Kidney glomerular epithelial cell (primary cell): ENCODE measurements at places on chromosomes 11 and 22.

DNA sequence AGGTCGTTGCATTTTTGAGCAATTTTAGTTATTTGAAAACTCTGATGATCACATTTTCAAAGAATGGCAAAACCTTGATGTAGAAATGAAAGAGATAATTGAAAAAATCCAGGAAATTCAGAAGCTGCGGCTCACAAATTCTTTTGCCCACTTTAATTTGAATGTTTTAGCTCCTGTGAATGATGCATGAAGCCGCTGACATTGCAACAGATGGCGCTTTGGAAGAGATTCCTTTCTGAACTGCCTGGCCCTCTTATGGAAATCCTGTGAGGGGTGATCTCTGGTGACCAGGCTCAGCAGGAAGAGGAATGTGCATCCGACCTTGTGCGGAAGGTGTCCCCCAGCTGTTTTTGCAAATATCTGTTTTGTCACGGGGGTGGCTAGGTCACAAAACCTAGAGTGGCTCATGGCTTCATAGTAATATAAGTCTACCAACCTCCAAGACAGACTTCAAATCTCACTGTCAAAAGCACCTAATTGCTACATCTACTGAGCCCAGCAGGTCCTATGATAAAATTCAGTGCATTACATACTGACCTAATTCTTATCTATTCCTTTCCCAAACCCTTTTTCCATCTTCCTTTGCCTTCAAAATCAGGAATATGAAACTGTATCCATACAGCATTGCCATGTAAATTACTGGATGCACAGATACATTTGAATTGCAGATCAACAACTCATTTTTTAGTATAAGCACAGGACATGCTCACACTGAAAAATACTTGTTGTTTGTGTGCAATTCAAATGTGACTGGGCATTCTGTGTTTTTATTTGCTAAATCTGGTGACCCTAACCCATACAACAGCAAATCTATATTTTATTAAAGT is 412.7 kb downstream of the ETS1 start:
- DNase-seq: no peak

GRCh38 chr22:39013942-39014722 is at the start of gene APOBEC3C:
Gene APOBEC3C, plus strand, starts transcription at chr22:39014257. Its CDS starts 106 bp downstream, at chr22:39014363.
- peak; percentile 85 for DNase-seq

DNA sequence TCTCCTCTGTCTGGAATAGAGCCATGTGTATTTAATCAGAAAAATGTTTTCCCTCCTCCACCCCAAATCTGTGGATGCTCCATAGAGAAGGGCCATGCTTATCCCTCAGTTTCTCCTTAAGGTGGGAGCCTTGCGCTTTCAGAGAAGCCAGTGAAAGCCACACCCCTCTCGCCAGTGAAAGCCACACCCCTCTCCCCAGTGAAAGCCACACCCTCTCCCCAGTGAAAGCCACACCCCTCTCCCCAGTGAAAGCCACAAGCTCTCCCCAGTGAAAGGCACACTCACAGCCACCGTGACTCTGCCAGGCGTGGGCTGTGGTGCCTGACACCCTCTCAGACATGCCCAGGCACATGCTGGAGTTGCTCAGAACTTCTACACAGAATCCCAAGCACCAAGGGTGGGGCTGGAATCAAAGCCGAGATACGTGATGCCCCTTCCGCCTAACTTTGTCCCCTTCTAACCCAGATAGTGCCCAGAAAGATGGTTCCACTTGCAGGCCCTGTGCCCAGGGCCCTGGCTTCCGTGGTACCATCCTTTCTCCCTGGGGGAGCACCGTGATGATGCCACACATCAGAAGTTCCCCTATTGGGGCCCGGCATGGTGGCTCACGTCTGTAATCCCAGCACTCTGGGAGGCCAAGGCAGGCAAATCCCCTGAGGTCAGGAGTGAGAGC is 16.5 kb upstream of the PRR5 start:
- DNase-seq: no peak

- peak; percentile 69 for DNase-seq
These were observed 50.1 kb downstream of the FBLN1 start for GRCh38 chr22:45552580-45553350.

DNA sequence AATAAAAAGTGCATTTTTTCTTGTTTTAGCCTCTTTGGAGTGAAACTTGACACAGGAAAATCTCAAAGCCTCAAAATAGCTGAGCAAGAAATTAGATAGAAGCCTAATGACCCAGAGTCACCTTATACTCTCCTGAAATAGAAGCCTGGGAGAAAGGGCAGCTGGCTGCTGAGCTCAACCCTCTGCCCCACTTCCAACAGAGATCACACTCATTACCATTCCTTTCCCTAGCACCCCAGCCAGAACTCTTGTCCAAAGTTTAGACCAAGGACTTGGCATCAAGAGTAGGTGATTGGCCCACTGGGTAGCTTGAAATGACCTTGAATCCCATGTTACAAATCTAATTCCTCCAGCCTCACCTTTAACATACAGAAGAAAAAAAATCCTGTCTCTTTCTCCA is 62.7 kb upstream of the AMOTL1 start:
- DNase-seq: no peak

DNA sequence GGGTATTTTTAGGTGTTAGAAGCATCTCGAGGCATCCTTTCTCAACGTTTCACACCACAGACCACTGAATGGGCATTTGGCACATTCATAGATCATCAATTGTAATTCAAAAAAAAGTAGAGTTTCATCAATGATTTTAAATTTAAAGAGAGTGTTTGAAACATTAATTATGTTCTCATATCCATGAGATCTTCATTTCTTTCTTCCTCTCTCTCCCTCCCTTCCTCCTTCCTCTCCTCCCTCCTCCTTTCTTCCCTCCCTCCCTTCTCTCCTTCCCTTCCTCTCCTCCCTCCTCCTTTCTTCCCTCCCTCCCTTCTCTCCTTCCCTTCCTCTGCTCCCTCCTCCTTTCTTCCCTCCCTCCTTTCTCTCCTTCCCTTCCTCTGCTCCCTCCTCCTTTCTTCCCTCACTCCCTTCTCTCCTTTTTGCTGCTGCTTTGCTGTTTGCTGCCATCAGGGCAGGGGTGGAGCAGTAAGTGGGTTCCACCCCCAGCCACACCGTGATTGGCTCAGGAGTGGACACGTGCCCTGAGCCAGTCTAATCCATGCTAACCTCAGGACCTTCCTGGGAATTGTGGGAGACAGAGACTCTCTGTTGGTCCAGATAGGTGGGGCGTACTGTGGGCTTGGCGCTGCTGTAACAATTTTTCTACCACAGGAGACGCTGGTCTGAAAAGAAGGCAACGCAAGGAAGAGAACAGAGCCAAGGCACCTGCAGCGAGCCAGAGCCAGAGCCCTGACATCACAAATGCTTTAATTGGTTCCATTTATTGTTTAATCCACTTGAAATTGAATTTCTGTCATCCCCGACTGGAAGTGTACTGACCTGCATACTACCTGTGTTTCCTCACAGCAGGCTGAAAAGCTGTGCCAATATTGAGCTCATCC is 33.7 kb upstream of the APOBEC3A start:
- peak; percentile 87 for DNase-seq

GRCh38 chr22:44047891-44048301 is 23.8 kb downstream of the PARVB start:
- DNase-seq: no peak

DNA sequence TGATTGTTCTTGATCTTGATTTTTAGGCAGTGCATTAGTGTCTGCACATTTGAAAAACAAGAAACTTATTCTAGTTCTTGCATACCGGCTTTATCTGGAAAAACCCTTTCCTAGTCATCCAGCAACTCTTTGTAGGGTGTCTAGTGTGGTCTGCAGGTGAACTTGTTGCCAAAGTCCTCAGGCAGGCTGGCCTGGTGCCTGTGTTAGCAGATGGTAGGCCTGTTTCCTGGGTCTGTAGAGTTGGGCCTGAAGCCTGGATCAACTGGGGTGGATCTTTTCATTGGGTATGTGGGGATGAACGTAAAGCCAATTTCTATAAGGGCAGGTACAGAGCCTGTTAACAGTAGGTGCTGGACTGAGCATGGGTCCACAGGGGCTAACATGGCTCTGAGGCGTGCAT is 5.6 kb upstream of the GLYATL1 start:
- no peak for DNase-seq

DNA sequence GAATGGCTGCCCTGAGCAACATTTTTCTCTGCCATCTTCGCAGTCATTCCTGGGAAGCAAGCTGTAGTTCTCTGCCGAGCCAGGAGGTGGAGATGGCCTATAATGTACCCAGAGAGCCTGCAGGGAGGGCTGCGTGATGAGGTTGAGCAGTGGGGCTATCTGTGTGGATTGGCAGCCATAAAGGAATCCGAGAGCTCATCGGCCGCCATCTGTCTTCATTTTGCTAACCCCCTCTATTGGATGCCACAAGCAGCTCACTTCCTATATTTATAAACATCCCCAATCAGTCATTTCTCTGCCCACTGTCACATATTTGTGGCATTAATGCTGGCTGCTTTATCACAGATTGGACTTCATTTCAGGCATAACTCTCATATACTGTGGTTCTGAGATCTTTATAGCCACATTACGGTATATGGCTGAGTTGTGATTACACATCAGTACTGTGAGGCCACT is 209.5 kb downstream of the NTM start:
- DNase-seq: no peak

DNA sequence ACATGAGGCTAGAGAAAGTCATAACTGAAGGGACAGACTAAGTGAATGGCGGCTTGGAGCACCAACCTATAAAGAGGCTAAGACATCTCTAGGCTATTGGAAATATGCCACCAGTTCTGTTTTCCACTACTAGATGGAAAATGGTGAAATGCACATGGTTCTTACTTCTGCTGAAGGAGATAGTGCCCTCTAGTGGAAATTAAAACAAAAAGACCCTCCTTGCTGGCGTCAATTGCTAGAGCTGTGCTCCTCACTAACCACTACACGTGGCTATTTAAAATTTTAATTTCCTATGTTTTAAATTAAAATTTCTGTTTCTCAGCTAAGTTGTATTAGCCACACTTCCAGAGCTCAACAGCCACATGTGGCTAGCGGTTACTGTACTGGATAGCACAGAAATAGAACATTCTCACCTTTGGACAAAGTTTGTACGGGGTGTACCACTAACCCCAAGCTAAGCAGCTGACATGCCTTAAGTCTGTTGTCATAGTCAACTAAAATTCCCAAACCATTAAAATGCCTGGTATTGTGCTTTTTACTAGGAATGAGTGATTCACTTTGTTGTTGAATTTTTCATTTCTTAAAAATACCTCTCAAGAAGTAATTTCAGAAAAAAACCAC is 34.1 kb upstream of the CALCA start:
- DNase-seq: peak; percentile 56

DNA sequence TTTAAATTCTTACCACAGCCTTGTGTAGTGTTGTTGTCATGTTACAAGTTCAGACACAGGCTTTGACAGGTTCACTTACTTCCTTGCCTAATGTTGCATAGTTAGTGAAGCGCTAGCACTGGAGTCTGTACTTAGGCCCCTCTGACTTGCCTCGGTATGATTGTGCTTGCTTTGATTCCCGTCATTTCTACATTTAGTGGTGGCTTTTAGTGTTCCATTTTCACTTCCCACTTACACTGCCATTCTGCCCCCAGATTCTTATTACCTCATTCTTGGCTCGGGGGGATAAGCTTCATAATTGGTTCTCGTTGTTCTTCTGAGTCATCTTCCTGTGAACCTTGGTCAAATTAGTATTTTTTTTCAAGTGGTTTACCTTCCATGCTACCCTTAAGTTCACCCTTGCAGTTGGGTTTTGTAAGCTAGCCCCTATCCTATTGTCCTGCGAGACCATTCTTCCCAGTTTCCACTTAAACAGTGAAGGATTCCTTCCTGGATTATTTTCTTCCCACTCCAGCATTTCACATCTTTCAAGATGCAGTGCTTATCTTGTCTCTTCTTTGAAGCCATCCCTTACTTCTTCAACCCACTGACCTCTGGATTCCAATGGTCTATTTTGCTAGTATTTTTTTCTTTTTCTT is 68.7 kb downstream of the DDX10 start:
- no peak for DNase-seq

DNA sequence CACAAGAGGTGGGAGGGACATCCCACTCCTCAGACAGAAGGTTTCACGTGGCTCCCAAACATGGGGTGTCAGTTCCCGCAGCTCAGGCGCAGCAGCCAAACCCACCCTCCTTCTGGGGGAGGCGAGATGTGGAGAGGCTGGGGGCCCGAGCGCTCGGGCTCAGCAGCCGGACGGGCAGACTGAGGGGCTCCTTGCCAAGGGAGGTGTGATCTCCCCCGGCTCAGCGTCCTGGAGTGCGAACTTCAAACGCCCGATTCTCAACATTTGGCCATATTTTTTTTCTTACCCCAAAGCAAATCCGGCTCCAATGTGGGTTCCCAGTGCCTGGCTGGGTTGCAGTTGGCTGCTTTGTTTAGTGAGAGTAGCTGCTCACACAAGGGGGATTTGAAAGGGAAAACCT is 477.9 kb downstream of the MN1 start:
- no peak for DNase-seq
